ENCODE measurements at places on chromosomes 12 and 14.

GRCh38 chr14:22685467-22685866, 41.3 kb upstream of the OR6J1 start:
- no peak for DNase-seq
- no peaks in the 10 kb centered on the region for H3K4me1 ChIP-seq
- no peak overlapping the region for H3K27ac ChIP-seq
- H3K4me3 ChIP-seq = no peak overlapping the region
- no peaks in the 10 kb centered on the region for H3K36me3 ChIP-seq

GRCh38 chr12:89194683-89195082, 157.6 kb downstream of the DUSP6 start:
- no peaks in the 10 kb centered on the region for H3K36me3 ChIP-seq
- H3K27me3 ChIP-seq = no peaks in the 10 kb centered on the region
- no peak overlapping the region for H3K27ac ChIP-seq
- DNase-seq = no peak

DNA sequence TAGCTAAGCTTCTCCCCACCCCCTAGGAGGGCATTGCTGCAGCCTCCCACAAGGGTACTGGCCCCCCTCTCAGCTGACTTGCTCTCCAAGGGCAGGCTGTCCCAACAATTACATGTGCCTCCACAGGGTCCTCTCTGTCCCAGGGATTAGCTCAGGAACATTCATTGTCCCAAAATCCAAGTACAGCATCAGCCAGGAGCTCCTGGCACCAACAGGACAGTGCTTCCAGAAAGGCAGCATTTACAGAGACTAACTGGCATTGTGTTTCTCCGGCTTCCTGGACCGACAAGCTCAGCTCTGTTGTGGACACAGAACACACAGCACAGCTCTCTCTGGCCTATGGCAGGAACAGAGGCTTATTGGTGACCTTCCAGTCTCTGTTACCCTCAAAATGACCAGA, 21.7 kb downstream of the ABCD4 start:
- H3K27me3 ChIP-seq = no peaks in the 10 kb centered on the region
- peaks cover 24% of the 10 kb centered on the region for H3K36me3 ChIP-seq
- no peaks in the 10 kb centered on the region for H3K4me1 ChIP-seq

DNA sequence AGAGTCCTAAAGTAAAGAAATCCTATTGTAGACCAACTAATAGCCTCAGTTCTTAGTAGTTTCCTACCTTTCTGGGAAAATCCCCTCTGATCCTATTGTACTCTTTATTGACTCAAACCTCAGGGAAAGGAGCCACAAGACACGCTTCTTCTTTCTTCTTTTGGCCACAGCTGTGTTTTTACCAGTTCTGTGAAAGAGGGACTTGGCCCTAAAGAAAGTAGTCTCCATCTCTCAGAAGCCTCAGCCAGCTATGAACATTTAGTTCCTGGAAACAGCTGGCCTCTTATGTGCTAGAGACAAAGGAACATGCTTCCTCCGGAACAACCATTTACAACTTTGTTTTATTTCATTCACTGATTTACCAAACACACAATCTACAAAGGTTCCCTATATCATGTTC, 66.1 kb upstream of the ARID2 start:
- no peaks in the 10 kb centered on the region for H3K4me1 ChIP-seq
- no peak for DNase-seq
- no peak overlapping the region for H3K4me3 ChIP-seq
- no peaks in the 10 kb centered on the region for H3K36me3 ChIP-seq

Measured in CD4-positive, CD25-positive, alpha-beta regulatory T cell (primary cell).